ENCODE measurements at places on chromosomes 3 and 15.

DNA sequence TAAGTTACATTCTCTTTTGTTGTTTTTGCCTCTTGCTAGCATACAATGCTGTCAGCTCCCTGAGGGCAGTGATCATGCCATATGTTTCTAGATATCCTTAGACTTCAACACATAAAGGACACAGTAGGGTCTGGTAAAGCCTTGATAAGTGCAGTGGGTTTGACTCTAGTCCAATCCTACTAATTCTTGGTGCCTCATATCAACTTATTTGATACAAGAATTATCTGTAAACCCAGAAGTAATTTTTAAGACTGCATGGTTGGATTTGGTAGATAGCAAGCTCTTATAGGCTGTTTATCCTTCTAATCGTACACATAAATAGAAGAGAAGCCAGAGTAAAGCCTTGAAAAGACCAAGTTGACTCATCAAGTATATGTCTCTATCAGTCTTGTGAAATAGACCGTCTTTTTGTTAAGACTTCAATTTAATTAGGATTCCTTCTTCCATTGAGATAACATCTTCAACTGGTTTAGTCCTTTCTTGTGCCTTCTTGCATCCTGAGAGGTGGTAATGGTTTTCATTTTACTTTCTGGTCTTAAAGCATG, 265.6 kb upstream of the CDIN1 start:
- DNase-seq: no peak

DNA sequence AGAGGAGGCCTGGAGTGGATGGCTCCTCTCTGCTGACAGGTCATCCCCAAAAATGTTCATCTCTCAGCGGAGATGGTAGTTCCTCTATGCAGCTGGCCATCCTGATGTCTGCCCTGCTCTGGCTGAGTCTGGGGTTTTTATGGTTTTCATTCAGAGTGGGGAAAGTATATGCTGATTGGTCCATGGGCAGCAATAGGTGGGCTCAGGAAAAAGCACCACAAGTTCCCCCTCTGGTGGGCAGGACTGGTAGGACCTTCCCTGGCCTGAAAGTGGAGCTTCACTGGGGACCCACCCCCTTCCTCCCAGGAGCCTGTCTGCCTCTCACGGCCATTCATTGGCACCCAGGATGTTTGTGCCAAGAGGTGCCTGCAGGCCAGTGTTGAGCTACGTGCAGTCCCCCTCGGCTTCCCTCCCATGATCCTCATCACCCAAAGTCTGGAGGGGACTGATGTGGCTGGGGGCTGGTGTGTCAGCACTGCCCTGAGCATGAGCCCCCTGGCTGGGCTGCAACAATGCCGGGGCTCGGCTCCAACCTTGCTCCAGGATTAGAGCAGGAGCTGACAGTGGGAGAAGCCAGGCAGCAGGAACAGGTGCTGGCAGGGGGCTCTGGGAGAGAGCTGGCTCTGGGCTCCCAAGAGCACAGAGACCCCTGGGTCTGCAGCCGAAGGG, 13.1 kb upstream of the BLOC1S6 start:
- no peak for DNase-seq

DNA sequence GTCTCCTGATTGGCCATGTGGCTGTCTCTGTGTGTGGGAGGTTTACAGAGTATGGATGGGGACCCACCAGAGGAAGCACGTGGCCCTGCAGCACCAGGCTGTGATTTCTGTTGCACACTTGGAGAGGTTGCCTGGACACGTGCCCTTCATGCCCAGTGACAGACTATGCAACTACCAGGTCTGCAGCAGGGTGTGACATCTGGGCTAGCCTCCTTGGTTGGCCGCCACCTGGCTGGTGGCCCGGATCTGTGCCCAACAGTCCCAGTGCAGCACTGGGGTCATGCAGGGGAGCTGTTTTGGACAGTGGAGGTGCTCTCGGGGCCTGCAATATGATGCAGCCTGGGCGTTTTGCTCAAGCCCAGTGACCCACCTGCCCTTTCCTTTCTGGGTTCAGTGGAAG, 212.5 kb downstream of the UBE3A start:
- no peak for DNase-seq

GRCh38 chr15:66815318-66815717, 113.3 kb downstream of the SMAD6 start:
- DNase-seq: no peak

DNA sequence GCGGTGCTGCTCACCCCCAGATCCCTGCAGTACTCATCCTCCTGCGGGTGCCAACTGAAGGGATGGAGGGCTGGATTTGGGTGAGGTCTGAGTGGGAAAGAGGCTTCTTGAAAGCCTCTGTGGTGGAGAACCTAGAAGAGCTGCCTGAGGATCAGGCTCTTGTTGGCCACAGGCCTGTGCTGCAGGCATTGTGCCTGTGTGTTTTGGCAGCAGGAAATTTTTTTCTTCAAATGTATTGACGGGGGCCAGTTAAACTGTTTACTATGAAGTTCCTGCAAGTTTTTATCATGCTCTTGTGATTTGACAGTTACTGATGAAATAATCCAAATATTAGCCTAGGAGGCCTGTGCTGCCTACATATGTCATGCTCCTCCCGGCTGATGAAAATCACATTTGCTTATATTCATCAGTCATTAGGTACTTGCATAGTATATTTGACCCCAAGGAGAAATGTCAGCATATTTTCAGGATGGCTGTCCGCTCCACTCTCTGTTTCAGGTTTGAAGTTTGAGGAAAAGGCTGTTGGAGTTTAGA, 103.1 kb downstream of the THSD4 start:
- no peak for DNase-seq

GRCh38 chr3:79175870-79176269, 591.9 kb downstream of the ROBO1 start:
- DNase-seq: no peak

- no peak for DNase-seq
Measured at GRCh38 chr3:140188285-140188684, 253.3 kb downstream of the CLSTN2 start.

GRCh38 chr15:91055548-91056331, 33.3 kb upstream of the VPS33B start:
- no peak for DNase-seq

DNA sequence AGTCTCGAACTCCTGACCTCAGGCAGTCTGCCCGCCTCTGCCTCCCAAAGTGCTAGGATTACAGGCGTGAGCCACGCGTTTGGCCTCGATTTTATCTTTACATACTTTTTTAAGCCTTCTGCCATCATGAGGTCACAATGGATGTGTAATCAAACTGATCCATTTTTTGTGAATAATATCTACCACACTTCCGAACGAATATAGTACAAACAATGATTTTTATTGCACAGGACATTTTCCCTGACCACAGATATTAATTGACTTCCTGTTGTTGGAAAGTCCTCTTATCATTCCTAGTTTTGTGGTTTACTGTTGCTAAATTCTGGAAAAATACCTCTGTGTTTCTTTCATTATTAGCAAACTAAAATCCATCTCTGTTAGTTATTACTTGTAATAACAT, 68.9 kb downstream of the MINDY2 start:
- no peak for DNase-seq
